ENCODE measurements at places on chromosomes 16 and 17.

GRCh38 chr16:10729104-10730048 is 14.3 kb upstream of the NUBP1 start:
- DNase-seq = peak; percentile 81

DNA sequence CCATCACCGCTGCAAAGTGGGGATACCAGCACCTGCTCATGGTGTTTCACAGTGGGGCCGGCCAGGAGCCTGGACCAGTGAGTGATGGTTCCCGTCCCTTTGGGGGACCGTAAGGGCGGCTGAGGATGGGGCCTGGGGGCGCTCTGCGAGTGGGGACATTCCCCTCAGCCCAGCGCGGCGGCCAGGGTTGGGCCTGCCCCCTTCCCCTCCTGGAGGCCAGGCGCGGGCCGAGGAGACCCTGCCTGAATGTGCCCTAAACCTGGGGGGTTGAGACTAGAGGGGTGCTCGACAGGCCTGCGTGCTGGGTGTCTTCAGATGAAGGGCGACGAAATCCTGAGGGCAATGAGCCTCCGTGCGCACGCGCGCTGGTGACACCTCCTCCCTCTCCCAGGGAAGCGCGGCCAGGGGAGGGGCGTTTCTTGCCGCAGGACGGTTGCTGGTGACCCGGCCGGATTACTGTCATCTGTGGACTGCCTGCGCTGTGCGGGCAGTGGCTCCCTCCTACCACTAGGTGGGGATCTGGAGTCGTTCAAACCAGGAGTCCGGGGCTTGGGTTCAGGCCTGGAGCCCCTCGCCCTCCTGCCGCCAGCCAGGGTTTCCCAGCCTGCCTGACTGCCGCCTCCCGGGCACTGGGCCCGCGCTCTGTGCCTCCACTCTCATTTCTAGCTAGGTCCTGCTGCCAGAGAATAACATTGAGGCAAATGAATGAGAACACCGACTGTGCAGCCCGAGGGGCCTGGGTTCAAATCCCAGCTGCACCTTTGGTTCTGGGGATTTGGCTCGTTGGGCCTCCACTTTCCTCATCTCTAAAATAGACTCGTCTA is 17.1 kb downstream of the TBX2 start:
- DNase-seq = peak; percentile 84

GRCh38 chr16:1584926-1585484 is 26.9 kb downstream of the IFT140 start:
- DNase-seq = no peak

DNA sequence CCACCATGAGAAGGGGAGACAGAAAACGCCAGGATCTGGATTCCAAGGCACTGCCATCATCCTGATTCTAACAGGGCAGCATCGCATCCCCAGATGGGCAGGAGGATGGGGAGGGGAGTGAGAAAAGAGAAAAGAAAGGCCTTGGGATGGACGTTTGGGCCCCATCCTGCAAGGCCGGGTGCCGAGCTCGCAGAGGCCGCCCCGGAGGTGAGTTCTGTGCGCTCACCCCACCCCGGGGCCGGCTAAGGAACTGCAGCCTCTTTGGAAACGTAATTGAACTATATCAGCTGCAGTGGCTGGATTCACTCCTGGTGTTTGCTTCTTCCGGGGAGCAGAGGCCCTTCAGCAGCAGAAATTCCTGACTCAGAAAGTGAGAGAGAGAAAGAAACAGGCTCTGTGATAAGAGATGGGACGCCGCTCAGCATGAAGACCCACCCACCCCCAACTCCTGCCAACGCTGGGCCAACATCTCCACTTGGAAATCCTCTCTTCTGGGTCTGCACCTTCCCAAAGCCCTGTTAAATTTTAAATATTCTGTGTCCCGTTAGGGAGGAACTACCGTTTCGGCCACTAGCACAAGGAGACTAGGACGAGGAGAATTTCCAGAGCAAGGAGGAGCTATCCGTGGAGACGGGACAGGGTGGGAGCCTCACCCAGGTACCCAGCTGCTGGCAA is 8.5 kb upstream of the SSTR2 start:
- DNase-seq = peak; percentile 69

- peak; percentile 20 for DNase-seq
Measured at GRCh38 chr16:81006211-81006812, 373 bp downstream of the CMC2 start.
